Skeletal muscle cell (primary cell): ENCODE measurements at places on chromosomes 5 and 9.

DNA sequence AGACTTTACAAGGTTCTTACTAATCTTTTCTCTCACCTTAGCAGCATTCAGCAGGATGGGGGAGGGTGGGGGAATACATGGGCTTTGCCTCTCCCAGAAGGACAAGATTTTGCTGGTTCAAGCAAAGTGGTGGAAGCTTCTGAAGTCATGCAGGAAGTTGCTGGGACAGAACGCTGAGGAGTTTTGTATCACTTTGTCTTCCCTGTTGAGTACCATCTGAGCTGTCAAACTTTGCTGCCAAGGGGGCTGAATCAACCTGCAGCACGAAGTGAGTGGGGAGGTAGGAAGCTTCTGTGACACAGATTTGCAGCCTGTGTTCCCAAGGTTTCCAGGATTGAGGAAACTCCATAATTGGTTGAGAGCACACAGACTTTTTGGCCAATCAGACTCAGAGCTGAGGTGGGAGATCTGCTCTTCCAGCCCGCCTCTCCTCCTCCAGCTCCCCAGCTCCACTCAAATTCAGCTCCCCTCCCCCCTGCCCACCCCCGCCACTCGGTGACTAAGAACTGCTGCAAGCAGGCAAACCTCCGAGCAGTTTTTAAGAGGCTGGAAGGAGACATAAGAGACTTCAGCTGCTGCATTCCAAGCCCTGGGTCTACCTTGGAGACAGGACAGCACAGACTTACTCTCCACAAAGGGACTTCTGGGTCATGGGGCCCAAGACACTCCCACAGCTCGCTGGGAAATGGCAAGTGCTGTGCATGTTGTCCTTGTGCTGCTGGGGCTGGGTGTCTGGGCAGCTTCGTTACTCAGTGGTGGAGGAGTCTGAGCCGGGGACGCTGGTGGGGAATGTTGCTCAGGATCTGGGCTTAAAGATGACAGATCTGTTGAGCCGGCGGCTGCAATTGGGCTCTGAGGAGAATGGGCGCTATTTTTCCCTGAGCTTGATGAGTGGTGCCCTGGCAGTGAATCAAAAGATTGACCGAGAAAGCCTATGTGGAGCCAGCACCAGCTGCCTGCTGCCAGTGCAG lies at the start of gene PCDHGC5:
Gene PCDHGC5 (plus strand): TSS at position 491 of the 971 bp plus-strand sequence. CDS start 160 bp downstream, at position 651.
- DNase-seq: peak; percentile 60

DNA sequence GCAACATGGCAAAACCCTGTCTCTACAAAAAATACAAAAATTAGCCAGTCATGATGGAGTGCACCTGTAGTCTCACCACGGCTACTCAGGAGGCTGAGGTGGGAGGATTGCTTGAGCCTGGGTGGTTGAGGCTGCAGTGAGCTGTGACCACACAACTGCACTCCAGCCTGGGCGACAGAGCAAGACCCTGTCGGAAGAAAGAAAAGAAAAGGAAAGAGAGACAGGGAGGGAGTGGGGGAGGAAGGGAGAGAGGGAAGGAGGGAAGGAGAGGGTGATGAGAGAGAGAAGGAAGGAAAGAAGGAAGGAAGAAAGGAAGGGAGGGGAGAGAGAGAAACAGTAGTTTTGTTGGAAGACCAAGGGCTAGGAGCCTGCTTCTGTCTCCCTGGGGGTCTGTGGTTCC lies 142.4 kb downstream of the C9orf50 start:
- DNase-seq: no peak

GRCh38 chr5:79011219-79011836 lies 26.2 kb upstream of the ARSB start:
- DNase-seq: no peak

- DNase-seq: no peak
Observed at GRCh38 chr9:125821078-125821477, 73.9 kb downstream of the PBX3 start.

GRCh38 chr5:172548981-172549687 lies 91.9 kb upstream of the NEURL1B start:
- no peak for DNase-seq

DNA sequence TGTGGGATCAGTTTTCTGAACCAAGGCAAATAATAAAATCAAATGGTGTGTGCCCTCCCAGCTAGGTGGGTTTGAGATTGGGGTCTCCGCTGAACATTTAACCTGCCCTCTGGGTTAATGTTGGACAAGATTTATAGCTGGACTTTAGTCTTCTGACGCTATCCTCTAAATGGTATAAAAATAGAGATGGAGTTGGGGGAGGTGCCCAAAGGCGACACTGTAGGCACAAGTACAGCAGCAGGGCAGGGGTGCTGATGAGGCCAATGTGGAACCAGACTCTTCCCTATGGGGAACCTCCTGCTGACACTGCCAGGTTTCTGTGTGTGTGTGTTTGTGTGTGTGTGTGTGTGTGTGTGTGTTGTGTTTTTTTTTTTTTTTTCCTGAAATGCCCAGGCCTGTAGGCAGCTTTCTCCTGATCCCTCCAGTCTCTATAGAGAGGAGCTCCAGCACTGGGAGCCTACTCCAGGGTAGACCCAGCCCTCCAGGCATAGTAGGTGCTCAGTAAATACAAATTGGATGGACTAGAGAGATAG lies 37.9 kb downstream of the PCDH1 start:
- no peak for DNase-seq

DNA sequence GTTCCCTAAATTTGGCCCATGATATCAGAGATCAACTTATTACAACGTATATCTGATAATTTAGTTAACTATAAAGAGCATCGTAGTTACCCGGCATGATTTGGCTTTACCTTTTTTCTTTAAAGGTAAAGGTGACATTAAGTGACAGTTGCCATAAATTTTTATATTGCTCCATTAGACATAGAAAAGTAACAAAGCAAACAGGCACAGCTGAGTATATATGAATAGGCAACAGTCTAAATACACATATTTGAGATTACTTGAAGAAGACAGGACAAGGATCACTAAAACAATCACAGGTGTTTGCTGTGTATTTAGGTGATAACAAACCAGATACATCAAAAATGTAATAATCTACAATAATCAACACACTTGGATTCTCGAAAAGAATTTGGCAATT lies 34.8 kb downstream of the RFX3 start:
- no peak for DNase-seq

- DNase-seq: no peak
Observed at GRCh38 chr9:1759771-1760300, 255.3 kb upstream of the SMARCA2 start.

GRCh38 chr9:107557236-107557990 lies 67.8 kb upstream of the KLF4 start:
- no peak for DNase-seq

DNA sequence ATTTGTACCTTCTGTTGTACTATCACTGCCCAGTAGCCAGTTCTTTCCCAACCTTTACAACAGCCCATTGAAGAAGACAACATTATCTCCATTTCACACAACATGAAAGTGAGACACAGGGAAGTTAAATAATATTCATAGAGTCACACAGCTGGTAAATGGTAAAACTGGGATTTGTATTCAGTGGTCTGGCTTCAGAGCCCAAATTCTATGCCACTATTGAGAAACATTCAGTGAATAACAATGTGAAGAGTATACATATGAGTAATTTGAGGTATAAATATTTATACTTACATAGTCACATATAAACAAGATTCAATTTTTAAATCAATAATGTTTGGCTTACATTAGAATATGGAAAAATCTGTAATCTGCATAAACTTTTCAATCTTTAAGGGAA lies 13.8 kb downstream of the SMIM15 start:
- DNase-seq: no peak

DNA sequence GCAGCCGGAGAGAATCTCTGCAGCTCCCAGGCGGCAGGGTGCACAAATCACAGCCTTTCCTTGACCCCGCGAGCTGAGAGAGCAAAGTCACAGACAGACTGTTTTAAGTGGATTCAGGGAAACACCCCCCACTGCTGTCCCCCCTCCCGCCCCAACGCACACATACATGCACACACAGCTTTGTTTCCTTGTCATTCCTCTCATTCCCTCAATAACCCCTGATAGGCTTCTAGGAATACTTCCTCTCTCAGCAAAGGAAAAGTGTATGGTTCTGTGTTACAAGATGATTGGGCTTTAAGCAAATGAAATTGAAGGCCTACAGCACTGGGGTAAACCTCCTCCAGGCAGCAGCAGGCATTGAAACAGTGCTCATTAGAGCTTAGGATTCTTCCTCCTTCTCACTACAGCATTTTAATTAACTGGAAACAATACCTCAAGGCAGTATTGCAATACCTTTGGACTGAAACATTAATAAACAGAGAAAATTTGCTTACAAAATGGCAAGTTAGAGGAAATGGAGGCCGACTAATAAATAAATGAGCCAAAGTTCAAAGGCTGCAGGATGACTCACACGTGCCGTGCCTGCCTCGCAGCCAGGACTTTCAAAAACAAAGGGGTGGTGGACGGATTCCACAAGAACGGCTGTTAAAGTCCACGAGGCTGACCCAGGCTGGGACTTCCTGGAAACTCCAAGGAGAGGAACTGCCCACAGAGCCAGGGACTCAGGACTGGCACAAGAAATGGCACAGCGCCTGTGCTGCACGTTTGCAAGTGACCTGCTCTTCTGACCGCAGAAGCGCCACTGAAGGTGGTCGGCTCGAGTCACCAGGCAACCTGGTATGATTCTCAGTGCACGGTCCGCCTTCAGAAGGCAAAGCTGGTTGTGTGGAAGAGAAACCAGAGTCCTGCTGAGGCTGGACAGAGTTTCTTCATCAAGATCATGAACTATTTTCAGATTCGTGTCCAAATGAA lies 236.2 kb downstream of the SYK start:
- DNase-seq: peak; percentile 59

DNA sequence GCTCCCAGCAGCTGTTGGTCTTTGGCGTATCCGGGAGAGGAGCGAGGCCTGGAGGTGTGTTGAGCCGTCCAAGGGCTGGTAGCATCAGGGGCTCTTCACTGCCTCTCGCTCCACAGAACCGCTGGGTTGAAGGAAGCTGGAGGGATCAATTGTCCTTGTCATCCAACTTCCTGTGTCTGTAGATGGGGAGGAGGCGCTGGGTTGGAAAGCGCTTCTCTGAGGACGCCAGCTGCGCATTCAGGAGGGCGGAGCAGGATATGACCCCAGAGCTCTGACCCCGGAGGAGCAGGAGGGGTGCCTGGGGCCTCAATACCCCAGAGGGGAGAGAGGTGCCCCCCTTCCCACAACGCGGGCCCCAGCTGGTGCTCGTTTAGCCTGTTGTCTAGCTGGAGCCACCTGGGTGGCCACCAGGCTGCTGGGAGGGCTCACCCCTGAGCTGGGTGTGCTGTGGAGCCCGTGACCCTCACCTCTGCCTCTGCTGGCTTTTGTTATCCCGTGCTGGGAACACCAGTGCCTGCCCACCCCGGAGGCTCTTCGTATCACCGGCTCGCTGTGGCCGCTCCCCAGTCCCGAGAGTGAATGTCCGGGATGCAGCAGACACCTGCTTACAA lies 2.0 kb upstream of the DBH start:
- DNase-seq: no peak
